Activated CD8-positive, alpha-beta memory T cell treated with anti-CD3 and anti-CD28 coated beads for 1 hour (primary cell): ENCODE measurements at places on chromosomes 7 and 10.

DNA sequence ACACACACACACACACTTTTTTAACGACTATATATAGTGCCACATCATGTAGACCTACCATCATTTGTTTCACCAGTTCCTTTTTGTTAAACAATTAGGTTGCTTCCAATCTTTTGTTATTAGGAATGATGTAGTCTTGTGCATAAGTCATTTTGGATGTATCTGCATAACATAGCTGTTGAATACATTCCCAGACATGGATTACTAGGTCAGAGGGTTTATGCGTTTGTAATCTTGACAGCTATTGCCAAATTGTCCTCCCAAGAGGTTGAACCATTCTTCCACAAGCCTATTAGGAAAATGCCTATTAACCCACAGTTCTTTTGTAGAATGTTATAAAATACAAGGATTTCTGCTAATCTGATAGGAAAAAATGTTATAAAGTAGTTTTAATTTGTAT, 87.3 kb downstream of the PALS2 start:
- no peak for DNase-seq

GRCh38 chr7:128710481-128710880, 28.7 kb upstream of the CALU start:
- DNase-seq = no peak

- no peak for DNase-seq
These were observed 123.6 kb downstream of the RNF32 start for GRCh38 chr7:156764016-156764669.

- DNase-seq = no peak
These were observed 11.8 kb downstream of the NT5C3A start for GRCh38 chr7:33050535-33051318.

- no peak for DNase-seq
These were observed 64.1 kb downstream of the MICU1 start for GRCh38 chr10:72561745-72562166.

- no peak for DNase-seq
These were observed 27.6 kb downstream of the SFTPA1 start for GRCh38 chr10:79638318-79638717.
